ENCODE measurements at places on chromosomes 1 and 21.

GRCh38 chr1:25917996-25918395 is 11.8 kb upstream of the STMN1 start:
- DNase-seq, result no peak

DNA sequence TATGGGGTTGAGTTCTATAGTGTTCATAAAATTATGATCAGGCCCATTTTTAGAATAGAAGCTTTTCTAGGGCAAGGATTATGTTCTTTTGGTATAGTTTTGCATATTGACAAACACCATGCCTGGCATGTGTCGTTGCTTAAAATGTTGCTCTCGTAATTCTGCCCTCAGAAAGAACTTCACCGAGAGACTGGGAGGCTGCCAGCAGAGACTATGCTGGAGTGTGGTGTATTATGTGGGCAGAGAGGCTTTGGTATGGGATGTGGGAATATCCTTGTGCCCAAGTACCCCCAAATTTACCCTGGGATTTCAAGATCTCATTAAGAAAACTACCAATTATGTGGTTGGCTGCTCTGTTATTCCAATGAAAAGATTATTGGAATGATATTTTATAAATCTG is 27.9 kb downstream of the PGM1 start:
- DNase-seq, result no peak

DNA sequence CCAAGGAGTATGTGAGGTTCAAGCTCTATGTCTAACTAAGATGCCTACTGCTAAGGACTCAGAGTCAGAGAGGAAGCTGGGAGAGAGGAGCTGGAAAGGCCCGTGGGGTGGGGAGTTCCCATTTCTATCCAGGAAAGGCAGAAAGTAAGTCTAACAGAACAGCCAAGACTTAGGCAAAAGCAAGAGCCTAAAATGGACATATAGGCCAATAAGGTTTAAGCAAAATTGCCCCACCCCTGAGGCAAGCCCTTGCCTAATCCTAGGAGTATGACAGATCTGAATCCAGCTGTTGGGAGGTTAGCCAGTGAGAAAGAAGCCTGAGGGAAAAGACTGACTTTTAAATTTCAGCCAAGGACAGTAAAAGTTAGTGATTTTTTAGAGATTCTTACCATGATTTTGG is 1.6 kb upstream of the KLHDC9 start:
- no peak for DNase-seq

GRCh38 chr1:227372726-227373130 is 54.4 kb upstream of the CDC42BPA start:
- no peak for DNase-seq

GRCh38 chr21:41010101-41010435 is 157.9 kb upstream of the BACE2 start:
- DNase-seq, result no peak

- no peak for DNase-seq
These were observed 43.2 kb downstream of the GIPC2 start for GRCh38 chr1:78089010-78089409.

DNA sequence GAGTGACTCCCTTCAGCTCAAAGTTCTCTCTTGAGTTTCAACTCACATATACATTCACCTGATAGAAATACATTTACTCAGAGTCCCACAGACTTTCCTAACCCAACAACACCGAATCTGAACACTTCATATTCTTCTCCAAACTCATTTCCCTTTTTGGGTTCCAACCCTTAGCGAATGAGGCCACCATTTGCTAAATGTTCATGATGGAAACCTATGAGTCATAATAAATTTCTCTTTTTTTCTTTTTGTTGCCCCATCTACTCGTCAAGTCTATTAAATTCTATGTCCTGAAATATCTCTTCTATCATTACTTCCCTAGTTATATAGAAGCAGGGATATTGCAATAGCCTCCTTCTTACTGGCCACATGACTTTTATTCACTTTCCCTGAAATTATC is 100.1 kb downstream of the HLX start:
- DNase-seq, result no peak

DNA sequence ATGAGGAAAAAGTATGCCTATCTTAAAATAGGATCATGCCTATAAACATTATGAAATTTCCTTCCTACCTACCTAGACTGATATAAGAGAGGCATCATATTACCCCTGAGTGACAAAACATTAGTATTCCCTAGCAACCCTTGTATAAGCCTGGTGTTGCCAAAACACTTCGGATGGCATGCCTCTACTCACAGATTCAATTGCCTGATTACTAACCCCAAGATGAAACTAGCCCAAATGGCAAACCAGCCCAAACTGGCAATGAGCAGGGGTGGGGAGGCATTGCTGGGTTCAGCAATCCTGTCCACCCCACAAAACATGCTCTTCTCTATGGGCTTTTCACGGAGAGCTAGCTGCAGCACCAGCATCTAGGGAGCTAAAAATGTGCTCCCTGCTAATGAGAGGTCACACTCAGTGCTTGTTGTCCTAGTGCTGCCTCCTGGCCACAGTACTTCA is 13.9 kb downstream of the PALMD start:
- no peak for DNase-seq

DNA sequence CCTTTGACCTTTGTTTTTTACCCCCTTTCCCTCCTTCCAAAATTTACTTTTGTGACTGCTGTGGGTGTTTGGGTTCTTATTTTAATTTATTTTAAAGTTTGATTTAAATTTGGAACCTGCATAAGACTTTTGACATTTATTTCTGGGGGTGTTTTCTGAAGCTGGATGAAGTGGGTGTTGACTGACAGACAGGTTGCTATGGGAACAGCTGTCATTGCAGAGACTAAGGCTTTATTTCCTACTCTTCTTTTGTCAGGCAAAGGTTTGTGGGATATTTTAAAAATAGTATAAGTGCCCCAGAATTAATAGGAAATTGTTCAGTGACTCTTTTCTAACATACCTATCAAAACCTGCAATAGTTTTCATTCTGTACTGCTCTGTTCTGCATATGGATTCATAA is 290.8 kb upstream of the ESRRG start:
- no peak for DNase-seq

- DNase-seq, result no peak
These were observed 129.2 kb downstream of the PTPN14 start for GRCh38 chr1:214422137-214422671.

- DNase-seq, result no peak
These were observed 16.0 kb downstream of the HHAT start for GRCh38 chr1:210344706-210345105.

DNA sequence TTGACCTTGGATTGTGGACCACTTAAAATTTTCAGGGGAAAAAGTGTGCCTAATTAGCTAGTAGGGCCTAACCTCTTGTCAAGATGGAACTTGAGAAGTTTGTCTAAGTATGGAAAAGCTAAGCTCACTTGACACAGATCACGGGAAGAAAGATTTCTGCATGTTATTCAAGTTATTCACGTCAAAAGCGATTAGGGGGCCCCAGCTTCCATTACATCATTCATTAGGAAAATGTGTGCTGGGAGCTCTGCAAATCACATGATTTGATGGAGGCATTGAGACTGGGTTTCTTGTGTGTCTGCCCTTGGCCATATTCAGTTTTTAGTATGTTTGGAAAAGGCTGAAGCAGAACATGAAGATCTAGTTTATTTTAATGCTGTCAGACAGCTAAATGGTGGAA is 15.5 kb upstream of the POGZ start:
- DNase-seq, result no peak

GRCh38 chr1:183604815-183605214 is 14.6 kb upstream of the NCF2 start:
- DNase-seq, result no peak

All from stimulated activated CD8-positive, alpha-beta memory T cell treated with anti-CD3 and anti-CD28 coated beads, Interleukin-4, amount 100 ng/mL, for 4 hours (primary cell).